Left ventricle myocardium inferior (tissue), 1 donor: ENCODE measurements at places on chromosomes 2 and 18. TPM values are rescaled to one million over a fixed set of nuclear protein-coding genes. Genes with fewer than 3 reads are reported as not detected.

GRCh38 chr2:119113489-119113770 lies 45.1 kb downstream of the C1QL2 start:
- no peak overlapping the region for H3K27ac ChIP-seq
- DNase-seq, result no peak
- no peak overlapping the region for H3K4me3 ChIP-seq
- peaks cover 79% of the 10 kb centered on the region for H3K27me3 ChIP-seq
- no peaks in the 10 kb centered on the region for H3K36me3 ChIP-seq

DNA sequence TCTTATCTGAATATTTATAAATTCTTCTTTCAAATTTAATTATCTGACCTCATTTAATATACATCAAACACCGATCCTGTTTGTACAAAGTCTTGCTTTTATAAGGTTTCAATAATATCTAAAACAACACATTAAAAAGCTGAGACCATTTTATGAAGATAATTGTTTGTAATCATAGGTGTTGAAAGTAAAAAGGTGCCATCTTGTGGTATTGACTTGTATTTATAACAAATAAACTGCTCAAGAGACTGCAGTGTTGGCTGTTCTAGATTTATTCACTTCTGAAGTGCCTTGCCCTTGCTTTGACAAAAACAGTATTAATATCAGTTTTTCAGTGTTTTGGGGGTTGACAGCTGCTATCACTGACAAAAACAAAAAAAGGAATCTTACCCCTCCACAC lies 286.8 kb upstream of the HNMT start:
- H3K27ac ChIP-seq, result no peak overlapping the region
- no peak for DNase-seq
- H3K27me3 ChIP-seq, result no peaks in the 10 kb centered on the region
- H3K36me3 ChIP-seq, result no peaks in the 10 kb centered on the region
- peaks cover 15% of the 10 kb centered on the region for H3K4me1 ChIP-seq
- H3K4me3 ChIP-seq, result no peak overlapping the region

DNA sequence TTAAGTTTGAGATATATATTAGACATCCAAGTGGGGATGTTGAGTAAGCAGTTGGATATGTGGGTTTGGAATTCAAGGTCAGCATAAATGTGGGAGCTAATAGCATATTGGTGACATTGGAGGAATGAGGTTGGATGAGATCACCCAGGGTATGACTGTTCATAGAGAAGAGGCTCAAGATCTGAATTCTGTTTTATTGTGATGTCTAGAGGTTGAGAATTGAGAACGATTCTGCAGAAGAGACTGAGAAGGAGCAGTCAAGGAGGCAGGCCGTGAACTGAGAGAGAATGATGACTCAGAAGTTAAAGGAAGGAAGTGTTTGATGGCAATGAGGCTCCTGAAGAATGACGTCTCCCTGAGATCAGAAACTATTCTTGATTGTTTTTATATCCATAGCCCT lies 5.9 kb downstream of the SERPINB11 start:
- no peaks in the 10 kb centered on the region for H3K4me1 ChIP-seq
- no peaks in the 10 kb centered on the region for H3K27me3 ChIP-seq
- no peaks in the 10 kb centered on the region for H3K36me3 ChIP-seq
- no peak overlapping the region for H3K27ac ChIP-seq
- no peak for DNase-seq

Gene TACR1
- total RNA-seq, result 0.22 TPM

Gene SLC4A5
- 2.3 TPM for total RNA-seq
